ENCODE measurements at places on chromosomes 12 and 14.

DNA sequence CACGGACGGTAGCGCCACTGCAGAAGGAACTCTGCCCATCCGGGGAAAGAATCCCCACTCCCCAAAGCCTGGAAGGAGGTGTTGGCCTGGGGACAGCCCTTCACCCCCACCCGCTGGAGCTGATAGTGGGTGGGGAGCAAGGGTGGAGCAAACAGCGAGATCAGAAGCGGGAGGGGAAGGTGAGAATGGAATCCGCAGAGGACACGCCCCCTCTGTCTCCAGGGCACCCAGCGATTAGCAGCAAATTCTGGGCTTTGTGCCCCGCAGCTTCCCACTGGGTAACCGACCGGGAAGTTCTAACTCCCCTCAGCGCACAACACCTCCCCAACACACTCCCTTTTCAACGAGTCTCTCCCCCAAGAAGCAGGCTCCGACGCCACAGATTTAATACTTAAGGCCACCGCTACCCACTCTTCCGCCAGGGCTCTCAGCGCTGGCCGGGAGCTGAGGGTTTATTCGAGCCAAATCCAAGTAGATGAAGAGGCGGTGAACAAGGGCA, 1.4 kb downstream of the SLC25A29 start:
- no peak for DNase-seq

GRCh38 chr12:89062996-89063395, 289.3 kb downstream of the DUSP6 start:
- DNase-seq: no peak

DNA sequence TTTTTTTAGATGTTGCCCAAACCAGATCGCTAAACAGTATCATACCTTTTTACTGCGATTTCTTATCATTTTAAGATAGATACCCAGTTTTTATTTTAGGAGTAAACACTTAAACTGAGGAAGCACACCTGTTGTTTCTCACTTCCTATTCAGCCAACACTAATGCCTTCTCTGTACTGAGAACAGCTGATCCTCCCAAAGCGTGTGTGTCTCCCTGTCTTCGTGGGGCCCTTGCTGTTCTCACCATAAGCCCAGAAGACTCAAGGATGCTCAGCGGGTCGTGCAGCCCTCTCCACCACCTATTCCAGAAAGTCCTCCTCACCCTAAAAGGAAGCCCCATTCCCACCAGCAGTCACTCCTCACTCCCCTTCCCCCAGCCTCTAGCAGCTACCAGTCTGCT, 14.8 kb downstream of the PPP2R5C start:
- DNase-seq: no peak

DNA sequence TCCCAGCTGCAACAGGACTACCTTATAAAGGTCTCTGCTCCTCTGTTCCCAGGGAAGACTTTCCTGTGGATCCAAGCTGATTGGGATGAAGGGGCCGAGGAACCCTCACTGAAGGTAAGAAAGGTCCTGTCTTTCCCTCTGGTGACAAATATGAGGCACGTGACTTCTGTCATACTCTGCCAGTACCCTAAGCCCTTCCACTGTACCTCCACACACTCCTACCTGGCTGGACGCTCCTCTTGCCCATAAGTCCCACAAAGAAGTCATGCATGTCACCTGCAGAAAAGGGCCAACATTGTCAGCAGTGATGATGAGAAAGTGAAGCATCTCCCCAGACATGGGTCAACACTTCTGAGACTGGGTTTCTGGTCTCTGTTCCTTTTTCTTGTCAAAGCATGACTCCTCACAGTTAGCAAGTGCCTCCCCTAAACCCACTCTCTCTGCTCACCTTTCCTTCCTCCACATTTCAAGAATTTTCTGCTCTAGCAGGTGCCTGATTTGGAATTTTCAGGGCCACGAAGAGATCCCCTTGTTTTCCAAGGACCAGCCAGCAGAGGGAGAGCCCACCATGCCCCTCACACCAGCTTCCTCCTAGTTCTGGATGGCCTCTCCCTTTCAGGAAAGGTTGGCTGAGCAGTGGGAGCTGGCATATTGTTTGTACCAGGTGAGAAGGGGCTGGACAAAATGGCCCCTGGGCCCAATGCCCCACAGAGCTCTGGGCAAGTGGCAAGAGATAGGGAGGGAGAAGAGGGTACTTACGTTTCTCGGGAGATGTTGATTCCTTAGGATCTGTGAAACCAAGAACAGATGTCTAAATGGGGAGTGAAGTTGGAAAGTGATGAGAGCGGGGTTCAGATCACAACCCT, 3.5 kb downstream of the TAC3 start:
- DNase-seq: no peak

GRCh38 chr14:59768855-59769375, 101.7 kb downstream of the RTN1 start:
- DNase-seq: no peak

- DNase-seq: no peak
Measured at GRCh38 chr12:123889848-123890535, 82.6 kb downstream of the CCDC92 start.

DNA sequence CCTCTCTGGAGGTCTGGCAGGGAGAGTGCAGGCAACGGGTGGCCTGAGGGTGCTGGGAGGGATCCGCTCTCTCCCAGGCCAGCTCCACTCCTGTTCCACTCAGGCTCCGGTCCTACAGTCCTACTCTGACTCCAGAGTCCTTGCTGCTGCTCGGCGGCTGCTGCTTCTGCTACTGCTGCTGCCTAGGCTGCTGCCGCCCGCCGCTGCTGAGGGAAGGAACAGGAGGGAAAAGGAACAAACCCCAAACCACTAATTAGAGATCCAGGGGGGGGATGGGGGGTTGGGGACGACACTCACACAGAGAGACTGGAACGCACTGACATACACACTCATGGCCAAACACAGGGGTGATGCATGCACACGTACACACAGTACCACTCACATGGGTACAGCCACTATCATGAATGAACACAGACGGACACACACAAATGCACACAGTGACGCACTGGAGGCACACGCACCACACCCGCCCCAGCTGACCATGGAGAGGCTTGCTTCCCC, at the start of gene SP7:
TSS of gene SP7 (minus strand) at position 174 of the 501 bp plus-strand sequence. CDS start 708 bp downstream, outside the sequence.
- no peak for DNase-seq

Data from caudate nucleus (tissue), 63 donors.